CD4-positive, alpha-beta T cell treated with Interleukin-4 for 1 hour (primary cell): ENCODE measurements at places on chromosomes 3 and 15.
A peak's percentile ranks its signal among the peaks of the same experiment; 100 is the strongest.

- no peak for DNase-seq
Observed at GRCh38 chr3:71395927-71396695, 187.4 kb downstream of the FOXP1 start.

- DNase-seq = peak; percentile 79
Observed at GRCh38 chr15:78241017-78241416, 6.7 kb upstream of the ACSBG1 start.

DNA sequence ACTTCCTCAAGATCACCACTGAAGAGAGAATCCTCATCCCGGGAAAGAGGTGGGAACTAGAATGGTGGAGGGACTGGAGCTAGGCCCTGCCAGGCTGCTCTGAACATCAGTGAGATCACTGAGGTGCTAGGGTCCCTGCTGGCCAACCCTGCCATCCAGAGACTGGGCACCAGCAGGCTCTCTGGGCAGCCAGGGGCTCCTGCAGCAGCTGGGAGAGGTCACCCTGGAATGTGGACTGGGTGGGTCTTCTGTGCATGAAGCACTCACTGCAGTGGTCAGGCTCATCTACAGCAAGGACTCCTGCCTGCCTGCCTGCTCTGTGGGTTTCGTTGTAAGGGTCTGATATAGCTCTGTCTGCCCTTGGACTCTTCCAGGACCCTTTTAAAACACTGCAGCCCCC lies 24.9 kb downstream of the ALS2CL start:
- no peak for DNase-seq

DNA sequence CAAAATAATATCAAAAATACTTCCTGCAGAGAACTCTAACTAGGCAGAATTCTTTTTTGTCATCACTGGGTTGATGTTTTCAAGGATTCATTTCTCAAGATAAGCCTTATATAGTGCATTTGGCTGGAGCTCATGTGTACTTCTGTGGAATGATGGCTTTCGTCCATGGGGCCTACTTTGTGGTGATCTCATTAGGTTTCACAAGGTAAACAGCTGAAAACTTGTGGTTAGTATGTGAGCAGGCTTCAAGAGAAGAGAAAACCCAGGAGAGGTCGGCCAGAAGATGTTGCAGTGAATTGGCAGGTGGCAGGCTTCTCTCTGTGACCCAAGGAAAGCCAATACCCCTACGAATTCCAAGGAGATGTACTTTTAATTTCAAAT lies 121.4 kb upstream of the PHLDB2 start:
- DNase-seq = no peak

DNA sequence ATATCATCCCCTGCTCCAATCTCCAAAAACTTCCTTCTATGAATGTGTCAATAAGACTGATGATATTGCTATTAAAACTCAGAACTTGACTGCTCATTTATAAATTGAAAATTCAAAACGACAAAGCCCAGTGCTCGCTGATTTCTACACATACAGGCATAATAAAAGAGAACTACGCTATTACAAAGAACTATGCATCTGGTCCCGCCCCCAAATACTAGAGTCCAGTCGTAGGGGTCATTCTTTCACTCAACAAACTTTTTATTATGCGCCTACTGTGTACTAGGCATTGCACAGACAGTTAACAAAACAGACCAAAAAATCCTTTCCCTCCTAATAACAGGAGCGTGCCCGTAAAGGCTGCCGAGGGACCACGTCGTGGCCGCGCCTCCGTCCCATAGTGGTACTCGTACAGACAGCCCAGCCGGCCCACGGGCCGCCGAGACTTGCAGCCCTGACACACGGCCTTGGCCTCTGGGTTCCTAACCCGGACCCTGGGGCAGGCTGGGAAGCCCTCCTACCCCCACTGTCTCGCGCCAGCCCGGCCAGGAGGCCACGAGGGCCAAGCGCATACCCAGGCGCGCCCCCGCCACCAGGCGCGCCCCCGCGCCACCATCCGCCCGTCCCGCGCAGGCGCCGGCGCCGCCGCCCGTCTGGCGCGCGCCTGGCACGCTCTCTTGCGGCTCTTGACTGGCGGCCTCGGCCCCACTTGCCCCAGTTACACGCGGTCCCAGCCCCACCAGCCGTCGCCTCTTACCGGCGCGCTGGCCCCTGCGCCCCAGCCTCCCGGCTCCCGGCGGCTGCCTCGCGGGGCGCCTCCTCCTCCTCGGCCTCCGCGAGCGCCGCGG lies 757 bp downstream of the AVEN start:
- DNase-seq = peak; percentile 79

DNA sequence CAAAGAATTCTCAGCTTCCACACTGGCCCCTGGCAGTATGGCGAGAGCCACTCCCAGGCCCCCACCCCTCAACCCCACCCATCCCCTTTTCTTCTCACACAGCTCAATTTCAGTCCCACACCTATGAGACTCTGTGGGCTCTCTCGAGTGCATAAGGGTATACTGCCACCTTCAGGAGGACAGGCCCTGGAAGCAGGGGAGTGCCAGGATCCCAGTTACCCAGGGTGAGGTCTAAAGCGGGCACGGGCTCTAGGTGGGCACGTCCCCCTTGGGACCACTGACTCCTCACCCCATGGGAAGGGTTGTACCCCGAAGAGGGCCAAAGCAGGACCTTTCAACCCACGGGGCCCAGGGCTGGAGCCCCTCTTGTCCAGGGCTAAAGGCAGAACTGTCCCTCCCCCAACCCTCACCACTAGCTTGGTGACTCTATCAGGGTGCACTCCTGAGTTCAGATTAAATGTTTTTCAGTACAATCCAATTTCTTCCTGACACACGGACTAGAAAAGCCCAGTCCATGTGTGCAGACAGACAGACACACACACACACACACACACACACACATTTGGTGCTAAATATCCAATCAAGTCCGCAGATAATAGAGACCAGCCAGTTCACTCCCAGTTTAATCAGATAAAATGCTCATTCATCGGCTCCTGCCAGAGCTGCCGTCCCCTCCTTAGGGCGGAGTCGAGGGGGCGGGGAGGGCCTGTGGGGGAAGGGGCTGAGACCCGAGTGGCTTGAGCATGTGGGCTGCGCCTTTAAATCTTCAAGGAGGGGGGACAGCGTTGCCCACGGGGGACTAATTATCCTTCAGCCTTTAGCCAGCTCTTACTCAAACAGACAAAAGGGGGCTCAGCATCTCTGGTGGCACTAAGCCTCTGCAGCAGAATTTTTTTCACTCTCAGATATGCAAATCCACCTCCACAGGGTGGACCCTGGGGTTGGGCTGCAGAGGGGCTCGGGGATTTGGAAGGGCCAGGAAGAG lies 59.3 kb downstream of the CYP11A1 start:
- no peak for DNase-seq

DNA sequence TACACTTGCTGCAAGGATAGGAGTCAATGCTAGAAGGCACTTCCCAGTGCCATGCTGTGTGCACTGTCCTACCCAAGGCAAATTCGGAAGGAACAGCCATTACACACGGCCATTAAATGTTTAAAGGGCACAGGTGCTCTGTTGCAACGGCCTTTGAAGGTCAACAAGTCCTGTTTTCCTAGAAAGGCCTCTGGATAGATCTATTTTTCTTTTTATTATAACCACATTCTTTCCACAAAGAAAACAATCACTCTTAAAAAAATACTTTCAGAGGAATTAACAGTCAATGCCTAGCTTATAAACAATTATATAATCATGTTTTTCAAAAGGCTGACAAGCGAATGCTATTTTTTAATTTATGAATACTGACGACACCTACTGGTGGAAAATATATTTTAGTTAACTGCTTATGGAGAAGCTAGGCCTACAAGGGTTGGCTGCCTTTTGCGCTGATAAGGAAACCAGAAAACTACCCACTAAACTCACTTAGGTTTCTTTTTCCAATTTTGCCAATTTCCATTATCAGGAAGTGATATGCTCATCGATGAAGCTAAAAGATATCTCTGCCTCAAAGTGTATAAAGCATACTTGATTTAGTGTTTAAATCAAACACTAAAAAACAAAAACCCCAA lies 2.4 kb downstream of the ARHGEF3 start:
- peak; percentile 26 for DNase-seq

- DNase-seq = no peak
Observed at GRCh38 chr3:13121553-13122001, 48.3 kb upstream of the IQSEC1 start.

GRCh38 chr15:70783610-70784022 lies 20.3 kb upstream of the UACA start:
- DNase-seq = no peak

- DNase-seq = peak; percentile 23
Observed at GRCh38 chr3:114809668-114810413, 337.2 kb downstream of the ZBTB20 start.

DNA sequence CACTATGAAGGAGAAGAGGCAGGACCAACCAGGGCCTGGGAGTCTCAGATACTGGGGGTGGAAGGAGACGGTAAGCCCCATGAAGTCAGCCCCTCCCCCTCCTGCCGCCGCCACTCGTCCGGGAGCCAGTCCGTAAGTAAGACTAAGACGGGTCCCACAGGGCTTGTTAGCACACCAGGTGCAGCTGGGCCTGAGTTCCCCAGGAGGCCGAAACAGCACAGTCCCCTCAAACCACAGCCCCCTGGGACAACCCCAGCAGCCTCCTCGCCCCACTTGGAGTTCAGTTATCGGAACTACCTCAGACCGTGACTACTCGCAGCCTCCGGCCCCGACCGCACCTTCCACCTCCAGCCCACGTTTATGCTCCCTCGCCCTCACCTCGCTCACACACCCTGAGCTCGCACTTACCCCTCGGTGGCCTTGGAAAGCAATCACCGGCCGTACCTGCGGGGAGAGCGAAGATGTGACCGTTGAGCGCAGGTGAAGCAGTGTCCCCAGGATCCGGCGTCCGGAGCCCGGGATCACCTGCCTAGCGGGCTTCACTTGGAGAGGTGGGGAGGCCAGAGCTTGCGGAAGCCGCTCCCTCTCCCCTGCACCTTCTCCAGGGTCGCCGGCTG lies 557 bp downstream of the ELL3 start:
- DNase-seq = no peak
